MV-4-11 (cell line): ENCODE measurements at places on chromosomes 6 and 20.

DNA sequence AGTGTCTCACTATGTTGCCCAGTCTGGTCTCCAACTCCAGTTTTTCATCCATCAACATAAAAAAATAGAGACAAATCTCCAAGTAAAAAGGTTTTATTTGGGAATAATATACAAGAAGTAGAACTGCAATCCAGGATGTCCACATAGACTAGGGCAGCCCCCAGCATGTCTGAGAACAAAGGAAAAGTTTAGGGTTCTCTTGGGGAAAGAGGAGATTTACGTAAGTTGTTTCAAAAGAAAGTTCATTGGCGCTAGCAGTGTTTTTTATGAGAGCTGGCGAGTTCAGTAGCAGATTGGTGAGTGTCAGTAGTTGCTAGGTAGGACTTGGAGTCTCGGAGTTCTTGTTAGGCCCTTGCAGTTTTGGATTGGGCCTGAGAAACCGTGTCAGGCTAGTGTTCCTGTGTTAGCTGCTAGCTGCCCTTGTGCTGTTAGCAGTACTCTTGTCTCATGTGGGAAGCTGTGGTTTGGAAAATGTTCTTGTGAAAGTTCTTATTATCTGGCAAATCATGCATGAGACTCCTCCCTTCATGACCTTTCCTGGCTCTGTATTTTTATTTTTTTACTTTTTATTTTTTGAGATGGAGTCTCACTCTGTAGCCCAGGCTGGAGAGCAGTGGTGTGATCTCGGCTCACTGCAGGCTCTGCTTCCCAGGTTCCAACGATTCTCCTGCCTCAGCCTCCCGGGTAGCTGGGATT, 24.7 kb downstream of the TTLL9 start:
- DNase-seq, result peak; percentile 77

DNA sequence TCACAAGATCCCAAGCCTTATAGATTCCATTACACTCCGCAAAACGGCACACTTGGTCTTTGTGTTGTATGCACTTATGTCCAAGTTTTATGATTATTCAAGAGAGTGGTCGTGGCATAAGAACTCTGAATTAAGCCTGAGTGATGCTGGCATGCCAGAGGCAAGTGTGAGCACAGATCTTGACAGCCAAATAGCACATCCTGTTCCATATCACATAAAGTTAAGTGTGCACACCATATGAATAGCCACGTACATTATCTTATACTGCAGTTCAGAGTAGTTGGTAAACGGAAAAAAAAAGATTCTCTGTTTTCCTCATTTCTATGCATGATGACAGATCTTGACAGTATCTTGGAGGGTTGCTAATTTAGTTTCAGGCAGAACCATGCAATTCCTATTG, 727.3 kb upstream of the FLRT3 start:
- DNase-seq, result no peak

GRCh38 chr6:63683071-63683603, 47.5 kb downstream of the PHF3 start:
- peak; percentile 52 for DNase-seq

DNA sequence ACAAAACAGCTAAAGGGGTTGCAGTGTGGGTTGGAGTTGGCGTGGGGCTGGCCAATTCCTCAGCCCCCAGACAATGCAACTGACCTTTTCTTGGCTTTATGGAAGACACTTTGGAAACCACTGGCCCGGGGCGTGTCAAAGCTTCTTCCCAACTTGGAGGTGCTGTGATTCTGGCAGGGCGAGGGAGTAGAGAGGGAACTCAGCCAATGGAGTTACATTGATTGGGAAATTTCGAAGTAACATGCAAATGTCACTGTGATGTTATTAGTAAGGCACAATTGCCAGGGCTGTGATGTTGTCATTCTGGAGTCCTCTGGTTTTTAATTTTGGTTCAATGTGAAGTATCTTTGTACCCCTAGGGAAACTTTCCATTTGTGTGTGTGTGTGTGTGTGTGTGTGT, 41.5 kb upstream of the EPB41L1 start:
- DNase-seq, result no peak

DNA sequence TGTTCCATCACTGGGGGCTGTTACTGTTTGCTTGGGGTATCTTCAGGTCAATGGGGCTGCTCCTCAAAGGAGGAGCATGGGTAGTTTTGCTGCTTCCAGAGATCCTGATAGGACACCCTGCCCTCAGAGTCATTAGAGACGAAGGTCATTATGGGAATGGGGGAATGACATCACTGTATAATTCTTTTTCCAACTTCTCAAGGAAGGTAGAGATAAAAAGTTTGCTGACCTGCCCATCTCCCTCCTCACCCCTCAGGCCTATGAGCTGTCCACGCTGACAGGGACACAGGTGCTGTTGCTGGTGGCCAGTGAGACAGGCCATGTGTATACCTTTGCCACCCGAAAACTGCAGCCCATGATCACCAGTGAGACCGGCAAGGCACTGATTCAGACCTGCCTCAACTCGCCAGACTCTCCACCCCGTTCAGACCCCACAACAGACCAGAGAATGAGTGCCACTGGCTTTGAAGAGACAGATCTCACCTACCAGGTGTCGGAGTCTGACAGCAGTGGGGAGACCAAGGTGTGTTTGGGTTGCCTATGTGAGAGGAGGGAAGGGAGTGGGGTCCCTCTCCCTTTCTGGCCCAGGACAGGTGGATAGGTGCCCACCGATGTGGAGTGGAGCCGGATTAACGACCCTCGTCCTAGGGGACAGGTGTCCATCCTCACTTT, 2.7 kb downstream of the SRF start:
- no peak for DNase-seq

GRCh38 chr6:121619013-121619412, 183.6 kb downstream of the GJA1 start:
- no peak for DNase-seq

- no peak for DNase-seq
Observed at GRCh38 chr6:31246051-31246521, 25.8 kb downstream of the HLA-C start.

DNA sequence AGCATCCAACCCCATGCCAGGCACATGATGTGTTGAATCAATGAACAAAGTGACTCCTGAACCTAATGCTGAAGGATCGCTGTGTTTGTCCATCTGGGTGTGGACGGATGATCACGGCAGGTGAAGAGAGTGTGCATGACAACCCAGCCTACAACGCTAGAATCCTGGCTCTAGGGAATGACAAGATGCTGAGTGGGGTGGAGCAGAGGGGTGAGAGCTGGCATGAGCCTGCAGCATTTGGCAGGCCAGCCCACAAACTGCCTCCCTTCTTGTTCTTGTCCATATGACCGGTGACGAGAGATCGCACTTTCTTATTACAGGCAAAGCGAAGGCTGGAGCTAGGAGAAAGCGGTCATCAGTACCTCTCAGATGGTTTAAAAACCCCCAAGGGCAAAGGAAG, 54.7 kb upstream of the CDKAL1 start:
- no peak for DNase-seq

- DNase-seq, result peak; percentile 3
Observed at GRCh38 chr6:20605581-20605980, 71.3 kb downstream of the CDKAL1 start.

DNA sequence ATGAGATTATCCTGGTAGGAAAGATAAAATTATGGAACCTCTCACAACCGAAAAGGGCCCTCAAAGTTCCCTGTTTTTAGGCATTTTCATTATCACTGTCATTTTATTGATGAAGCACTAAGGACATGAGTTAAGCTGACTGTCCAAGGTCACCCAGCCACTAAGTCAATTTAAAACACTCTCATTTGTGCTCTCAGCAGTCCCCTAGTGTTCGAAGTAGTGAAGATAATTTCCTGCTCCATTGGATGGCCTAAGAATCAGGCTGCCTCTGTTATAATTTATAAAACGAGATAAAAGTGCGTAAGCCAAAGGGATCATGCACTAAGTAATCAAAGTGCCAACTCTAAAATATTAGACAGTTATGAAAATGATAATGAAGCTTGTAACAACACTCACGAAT, 169.1 kb downstream of the KIF16B start:
- no peak for DNase-seq

DNA sequence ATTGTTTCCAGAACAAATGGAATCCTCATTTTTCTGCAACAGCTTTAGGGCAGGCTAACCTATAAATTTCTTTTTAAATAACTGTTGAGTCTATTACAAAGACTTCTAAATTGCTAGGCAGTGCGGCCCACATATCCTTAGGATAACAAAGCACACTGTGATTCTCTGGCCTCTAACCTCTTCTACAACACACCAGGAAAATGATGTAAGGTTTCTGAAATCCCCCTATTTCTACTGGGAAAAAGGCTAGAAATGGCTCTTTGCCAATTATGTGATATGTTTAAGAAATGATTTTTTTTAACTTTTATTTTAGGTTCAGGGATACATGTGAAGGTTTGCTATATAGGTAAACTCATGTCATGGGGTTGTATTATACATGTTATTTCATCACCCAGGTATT, 17.3 kb upstream of the NT5E start:
- no peak for DNase-seq

DNA sequence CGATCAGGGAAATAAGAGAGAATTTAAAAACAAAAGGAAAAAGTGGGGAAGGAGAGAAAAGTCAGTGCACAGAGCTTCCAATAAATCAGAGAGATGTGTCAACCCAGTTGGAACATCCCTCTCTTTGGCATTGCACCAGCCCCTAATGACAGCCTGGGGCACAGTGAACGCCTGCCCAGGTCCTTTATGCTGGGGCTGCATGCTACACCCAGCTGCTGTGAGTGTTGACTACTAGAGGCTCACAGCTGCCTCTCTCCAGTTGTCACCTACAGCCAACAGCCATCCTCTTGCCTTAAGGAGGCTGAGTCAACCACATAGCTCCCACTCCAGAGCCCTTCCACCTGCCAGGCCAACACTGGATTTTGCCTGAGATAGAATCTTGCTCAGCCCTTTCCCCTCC, 19.0 kb downstream of the OR2H2 start:
- no peak for DNase-seq
